ENCODE measurements at places on chromosomes 7 and 10.

DNA sequence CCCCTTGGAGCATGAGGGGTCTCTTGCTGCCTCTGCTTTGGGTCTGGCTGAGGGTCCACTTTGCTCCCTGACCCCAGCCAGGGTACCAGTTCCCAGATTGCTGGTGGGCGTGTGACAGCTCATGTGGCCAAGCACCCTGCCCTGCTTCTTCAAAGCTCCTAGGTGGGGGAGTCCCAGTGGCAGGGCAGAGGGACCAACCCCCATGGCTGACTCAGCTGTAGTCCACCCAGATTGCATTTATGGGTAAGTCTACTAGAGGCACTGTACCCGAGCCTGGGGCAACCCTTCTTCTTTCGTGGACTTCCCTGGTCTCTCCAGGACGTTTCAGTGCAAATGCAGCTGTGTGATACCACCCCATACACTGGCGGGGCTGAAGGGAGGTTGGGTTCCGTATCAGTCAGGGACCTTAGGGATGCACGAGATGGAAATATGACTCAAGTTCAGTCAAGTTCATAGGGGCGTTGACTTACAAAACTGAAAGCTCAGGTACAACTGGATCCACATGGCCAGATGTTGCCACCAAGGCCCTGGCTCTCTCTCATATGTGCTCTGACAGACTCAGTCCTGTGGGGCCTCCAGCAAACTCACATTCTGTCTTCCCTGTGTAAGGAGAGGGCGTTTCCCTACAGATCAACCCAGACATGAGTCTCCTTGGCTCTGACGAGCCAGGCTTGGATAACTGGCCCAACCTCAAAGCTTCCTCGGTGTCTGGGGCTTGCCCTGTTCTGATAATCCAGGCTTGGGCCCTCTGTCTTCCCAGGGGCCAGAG is 13.6 kb downstream of the PTPRE start:
- DNase-seq: no peak

DNA sequence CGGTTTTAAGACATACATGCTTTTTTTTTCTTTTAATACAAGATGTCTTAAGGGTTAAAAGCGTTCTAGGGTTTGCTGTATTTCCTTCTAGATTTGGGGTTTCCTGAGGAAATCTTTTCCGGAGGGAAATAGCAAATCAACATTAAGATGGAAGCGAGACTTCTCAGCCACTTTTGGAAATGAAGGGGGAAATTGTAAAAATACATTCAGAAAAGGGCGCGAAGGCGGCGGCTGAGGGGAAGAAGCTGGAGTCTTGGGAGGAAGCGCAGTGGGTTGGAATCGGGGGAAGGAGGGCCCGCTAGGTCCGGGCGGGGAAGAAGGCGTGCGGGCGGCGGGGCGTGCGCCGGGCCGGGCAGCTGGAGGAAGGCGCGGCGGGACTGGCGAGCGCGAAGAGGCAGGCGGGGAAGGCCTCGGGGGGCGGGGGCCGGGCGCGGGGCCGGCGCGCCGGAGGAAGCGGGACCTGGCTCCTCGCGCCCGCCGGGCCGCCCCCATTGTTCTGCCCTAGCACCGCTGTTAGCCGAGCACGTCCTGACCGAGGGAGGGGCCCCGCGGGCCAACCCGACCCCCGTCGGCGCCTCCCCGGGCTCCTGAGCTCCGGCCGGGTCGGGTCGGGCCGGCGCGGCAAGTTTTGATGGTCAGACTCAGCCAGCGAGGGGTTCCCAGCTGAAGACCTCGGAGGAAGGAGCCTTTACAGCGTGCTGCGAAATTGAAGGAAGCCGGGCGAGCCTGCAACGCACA is 1.5 kb upstream of the SKIDA1 start:
- DNase-seq: peak; percentile 59

DNA sequence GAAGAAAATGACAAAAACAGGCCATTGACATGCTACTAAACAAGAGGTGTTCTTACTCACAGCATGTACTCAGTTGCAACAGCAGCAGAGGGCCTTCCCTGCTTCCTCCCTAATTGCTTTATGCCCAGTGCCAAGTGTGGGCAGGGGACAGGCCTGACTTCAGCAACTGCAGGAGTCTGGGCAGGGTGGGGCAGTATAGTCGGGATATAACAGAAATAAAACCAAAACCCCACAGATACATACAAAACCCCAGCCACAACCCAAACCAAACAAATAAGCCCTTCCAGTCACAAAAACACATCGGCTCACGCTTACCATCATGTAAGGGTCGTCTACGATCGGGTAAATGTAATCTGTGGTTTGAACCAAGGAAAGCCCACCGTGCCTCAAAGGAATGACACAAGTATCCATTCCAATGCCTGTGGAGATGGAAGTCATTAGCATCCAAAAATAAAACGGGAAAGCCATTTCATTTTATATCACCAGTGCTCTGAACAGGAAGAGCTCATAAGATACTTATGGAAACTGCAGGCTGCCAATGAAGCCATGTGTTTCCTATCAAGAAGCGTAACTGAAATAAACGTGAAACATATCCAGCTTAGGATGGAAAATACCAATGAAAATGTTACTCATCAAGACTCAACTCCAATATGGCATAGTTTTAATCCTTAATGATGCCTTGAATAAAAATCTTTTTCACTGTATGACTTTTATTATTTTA is 9.5 kb downstream of the SEPHS1 start:
- no peak for DNase-seq

DNA sequence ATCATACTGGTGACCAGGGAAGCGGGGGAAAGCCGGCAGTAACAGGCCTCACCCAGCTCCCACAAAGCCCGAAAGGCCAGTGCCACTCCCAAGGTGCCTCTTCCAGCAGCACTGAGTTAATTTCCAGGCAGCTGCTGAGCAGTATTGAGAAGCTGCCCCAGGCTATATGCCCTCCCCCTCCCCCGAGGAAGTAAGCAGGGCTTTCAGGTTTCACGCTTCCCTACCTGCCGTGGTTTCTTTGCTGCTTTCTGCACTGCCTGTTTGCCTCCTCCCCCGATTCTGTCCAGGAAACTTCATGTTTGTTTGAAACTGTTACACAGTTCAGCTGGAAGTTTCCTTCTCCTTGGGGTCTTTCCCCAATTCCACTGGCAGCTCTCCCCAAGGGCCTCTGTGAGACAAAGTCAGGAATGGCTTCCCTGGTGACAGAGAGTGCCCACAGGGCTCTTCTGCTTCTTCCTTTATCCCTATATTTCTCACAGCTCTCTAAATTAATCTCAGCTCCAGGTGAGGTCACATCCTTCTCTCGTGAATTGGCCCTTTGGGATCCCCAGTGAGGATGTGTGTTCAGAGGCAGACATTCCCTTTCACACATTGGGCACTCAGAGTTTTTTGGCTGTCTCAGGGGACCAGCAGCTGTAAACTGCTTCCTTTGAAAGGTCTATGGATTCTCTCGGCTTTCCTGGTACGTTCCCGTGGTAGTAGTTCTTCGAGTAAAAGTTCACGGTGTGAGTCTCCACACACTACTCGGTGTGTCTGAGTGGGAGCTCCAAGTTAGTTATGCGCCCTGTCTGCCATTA is 19.4 kb downstream of the C1GALT1 start:
- peak; percentile 48 for DNase-seq

GRCh38 chr10:82866424-82867020 is 991.5 kb downstream of the NRG3 start:
- no peak for DNase-seq

- peak; percentile 89 for DNase-seq
Observed at GRCh38 chr10:97914837-97915211, 65.2 kb downstream of the GOLGA7B start.

- DNase-seq: no peak
Observed at GRCh38 chr10:76306856-76307255, 875.4 kb downstream of the LRMDA start.

GRCh38 chr10:97771055-97771891 is 526 bp downstream of the SFRP5 start:
- DNase-seq: peak; percentile 32

DNA sequence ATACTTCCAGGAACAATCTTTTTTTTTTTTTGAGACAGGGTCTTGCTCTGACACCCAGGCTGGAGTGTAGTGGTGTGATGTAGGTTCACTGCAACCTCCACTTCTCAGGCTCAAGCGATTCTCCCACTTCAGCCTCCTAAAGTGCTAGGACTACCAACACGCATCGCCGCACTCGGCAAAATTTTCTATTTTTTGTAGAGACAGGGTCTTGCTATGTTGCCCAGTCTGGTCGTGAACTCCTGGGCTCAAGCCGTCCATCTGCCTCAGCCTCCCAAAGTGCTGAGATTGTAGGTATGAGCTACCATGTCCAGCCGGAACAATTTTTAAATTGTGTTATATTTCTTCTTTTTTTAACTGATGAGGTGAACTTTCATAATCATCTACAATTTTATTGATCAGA is 2.1 kb downstream of the ZNF511 start:
- no peak for DNase-seq

GRCh38 chr10:52004342-52004949 is 305.1 kb upstream of the CSTF2T start:
- no peak for DNase-seq

DNA sequence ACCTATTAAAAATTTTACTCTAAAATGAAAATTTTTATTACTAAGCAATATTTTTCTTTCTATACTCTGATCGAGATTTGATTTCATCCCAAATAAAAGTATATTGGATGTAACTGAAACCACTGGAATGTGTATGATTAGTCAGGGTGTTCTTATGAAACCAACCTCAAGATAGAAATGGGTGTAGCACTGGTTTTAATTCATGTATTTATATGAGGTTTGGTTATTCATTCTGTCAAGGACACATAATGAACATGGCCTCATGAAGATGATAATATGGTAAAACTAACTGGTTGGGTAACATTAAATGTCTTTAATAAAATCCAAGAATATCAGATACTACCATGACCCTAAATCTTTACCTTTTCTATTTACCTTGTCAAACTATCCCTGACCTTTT is 197.7 kb downstream of the SEMA3A start:
- no peak for DNase-seq

- DNase-seq: no peak
Observed at GRCh38 chr10:86968994-86969355, 693 bp downstream of the ADIRF start.

- no peak for DNase-seq
Observed at GRCh38 chr7:82964150-82964882, 198.4 kb downstream of the PCLO start.

DNA sequence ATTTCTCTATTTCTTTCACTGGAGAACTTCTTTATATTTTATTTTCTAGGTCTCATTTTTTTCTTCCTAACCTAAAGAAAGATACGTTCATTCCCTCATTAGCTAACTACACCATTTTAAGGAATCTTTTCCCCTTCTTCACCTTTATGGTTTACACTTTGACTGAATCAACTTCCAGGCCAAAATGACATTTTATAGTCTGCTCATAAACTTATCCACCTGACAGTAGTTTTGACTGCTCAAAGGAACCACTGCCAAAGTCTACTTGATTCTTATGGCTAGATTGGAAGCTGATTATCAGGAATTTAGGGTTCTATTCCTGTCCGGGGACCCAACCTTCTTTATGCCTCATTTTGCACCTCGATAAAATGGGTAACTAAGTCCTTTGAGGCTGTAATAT is 73.0 kb upstream of the FOXP2 start:
- DNase-seq: no peak

- no peak for DNase-seq
Observed at GRCh38 chr7:18521236-18521589, 25.7 kb downstream of the HDAC9 start.

GRCh38 chr10:8346861-8347260 is 292.4 kb downstream of the GATA3 start:
- DNase-seq: no peak

DNA sequence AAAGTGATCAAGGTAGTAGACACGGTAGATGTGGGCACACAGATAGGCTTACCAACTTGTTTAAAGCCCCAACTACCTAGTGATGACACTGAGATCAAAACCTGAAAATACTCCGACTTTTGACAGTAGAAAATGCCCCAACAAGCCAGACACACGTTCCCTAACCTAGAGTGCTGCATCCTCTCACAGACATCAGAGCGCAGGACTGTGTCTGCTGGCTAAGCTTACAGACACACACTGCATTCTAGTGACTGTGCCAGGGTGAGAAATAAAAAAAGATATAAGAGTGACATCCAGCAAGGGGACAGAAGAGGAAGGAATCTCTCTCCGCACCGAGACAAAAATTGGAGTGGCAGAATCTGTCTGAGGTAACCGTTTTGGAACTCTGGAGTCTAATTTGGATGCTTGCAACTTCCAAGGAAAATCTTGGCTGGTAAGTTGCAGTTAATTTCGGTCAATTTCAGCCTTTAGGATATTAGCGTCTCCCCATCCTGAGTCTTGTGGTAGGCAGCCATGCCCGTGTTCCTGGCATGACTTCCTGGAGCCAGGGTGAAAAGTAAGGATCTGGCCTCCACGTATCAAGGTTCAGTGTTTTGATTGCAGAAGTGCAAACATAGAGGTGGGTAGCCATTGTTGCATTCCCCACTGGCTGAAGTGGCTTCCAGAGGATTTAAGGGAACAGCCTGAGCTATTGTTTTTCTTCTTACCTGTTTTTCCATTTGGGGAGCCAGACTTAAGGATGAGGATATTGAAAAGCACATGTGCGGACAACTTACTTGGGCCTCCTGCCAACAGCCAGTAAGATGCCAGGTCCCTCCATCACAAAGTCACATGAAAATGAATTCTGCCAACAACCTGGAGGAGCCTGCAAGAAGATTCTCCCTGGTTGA is 124.1 kb downstream of the SMURF1 start:
- DNase-seq: no peak

GRCh38 chr10:132534391-132535064 is 3.1 kb upstream of the INPP5A start:
- no peak for DNase-seq

DNA sequence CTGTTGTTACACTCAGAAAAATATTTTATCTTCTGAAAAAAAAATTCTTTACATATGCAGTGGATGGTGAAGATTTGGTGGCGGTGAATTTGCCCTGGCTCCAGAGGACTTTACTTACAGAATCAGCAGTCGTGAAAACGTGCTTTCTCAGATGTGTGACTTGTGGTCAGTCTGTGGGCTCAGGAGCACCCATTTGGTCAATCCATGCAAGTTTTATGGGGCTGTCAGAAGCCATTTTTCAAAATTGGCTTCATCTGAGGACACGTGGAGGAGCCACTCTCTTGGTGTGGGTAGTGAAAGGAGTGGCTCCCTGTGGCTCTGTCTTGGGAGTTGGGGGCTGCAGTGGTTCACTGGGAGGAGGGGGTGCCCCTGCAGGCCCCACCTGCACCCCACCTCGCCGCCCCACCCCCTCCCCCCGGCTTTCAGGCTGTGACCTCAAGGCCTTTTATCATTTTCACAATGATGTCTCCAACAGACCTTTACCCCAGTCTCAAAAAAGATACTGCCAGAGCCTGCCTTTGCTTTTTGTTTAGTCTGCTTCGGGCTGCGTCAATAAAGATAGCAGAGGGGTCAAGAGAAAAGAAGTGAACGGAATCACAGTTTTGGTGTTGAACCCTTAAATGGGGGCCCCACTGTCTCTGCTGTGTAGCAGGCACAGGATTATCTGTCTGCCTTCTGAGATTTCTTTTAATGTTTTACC is 137.4 kb downstream of the MGMT start:
- no peak for DNase-seq

- no peak for DNase-seq
Observed at GRCh38 chr7:36438211-36438610, 48.5 kb downstream of the ANLN start.
